ENCODE measurements at places on chromosomes 12 and 14.
A peak's percentile ranks its signal among the peaks of the same experiment; 100 is the strongest.

GRCh38 chr12:107126796-107127481, 33.6 kb upstream of the CRY1 start:
- no peak for DNase-seq

GRCh38 chr14:104467641-104468040, 111.9 kb upstream of the C14orf180 start:
- no peak for DNase-seq

GRCh38 chr12:80794551-80794950, 77.8 kb downstream of the MYF5 start:
- DNase-seq: no peak

- peak; percentile 58 for DNase-seq
Measured at GRCh38 chr14:75453817-75454434, 26.1 kb downstream of the JDP2 start.

DNA sequence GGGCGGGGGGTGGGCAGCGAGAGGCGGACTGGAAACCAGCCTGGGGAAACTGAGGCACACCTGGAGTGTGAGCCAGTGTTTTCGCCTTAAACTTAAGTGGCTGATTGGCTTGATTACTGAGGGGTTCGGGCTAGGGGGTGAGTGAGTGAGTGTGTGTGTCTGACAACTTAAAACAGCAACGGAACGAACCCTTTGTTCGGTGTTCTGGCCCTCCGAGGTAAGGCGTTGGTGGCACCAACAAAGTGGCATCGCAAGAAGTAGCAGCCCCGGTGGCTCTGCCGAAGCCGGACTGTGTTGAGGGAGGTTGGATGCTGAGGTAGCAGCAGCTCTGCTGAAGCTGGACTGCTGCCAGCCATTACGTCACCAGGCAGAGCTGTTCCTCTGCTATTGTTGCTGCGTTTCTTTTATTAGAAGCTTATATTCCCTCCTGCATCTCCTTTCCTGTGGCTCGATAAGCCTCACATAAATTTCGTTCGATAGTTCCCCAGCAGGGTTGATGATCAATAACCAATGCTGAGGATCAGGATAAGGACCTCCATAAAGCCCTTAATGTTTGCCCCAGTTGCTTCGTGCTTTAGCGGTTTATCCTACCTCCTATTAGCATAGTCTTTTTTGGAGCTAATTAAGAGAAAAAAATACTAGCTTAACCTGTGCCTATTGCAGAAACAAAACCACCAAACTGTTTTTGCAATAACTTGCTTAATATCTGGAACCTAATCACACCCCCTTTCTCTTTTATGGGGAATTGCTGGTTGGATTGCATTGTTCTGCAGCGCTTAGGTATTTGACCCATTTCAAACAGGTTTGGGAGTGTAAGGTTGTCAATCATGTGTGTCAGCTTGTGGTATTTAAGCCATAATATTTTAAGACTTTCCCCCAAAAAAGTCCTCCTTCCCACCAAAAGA, 1.3 kb downstream of the GPR137C start:
- peak; percentile 91 for DNase-seq

DNA sequence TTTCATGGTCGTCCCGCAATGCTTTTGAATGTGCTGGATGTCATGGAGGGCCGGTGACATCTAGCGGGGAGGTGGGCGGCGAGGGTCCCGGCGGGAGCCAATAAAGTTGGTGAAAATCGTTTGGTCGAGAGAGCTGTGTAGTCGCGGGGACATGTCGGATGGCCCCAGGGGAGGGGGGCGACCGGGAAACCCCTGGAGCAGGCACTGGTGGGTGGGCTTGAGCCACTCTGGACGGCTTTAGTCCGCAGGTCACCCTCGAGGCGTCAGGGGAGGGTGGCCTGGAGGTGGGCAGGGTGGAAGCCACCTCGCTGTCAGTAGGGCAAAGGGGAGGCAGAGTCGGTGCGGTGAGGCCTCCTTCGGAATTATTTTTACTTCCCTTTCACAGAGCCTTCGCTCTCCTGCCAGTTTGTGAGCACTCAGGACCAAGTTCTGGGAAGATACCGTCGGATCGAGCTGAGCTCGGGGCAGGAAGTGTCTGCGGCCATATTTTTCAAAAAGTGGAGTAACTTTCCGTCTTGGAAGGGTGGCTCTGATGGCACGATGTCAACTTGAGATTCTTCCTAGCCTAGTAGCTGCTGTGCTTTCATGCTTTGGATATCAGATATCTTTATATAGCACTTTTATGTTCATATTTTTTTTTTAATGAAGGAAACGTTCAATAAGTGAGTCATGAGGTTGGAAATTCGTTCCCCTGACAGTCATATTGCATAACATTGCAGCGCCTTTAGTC, 28.2 kb downstream of the WBP11 start:
- DNase-seq: peak; percentile 74

- no peak for DNase-seq
Measured at GRCh38 chr12:127621366-127621765, 645.6 kb upstream of the TMEM132C start.

DNA sequence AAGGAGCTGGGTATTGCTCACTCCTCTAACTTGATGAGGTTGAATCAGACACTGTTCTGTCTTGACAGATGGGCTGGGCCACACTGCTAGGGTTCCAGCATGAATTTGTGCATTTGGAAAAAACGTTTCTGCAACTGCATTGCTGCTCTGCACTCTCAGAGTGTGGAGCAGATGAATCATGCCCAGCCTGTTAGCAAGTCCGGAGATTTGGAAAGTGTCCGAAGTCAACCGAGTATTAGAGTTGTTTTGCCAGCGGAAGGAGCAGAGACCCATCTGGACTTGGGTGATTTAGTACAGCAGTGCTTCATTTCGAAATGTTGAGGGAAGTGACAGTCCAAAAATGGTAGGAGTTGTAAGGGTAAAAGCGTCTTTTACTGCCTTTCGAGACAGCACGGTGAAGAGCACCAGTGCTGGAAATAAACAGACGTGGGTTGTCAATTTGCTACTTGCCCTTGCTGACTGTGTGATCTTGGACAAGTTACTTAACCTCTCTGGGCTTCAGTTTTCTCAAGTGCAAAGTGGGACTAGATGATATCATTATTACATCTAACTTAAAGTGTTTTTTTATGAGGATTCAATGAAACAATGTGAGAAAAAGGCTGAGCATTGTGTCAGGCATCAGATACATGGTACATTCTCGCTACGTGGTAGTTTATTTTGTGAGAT, 139.5 kb downstream of the CHST11 start:
- peak; percentile 24 for DNase-seq

GRCh38 chr12:32296567-32296966, 102.8 kb upstream of the FGD4 start:
- DNase-seq: no peak

DNA sequence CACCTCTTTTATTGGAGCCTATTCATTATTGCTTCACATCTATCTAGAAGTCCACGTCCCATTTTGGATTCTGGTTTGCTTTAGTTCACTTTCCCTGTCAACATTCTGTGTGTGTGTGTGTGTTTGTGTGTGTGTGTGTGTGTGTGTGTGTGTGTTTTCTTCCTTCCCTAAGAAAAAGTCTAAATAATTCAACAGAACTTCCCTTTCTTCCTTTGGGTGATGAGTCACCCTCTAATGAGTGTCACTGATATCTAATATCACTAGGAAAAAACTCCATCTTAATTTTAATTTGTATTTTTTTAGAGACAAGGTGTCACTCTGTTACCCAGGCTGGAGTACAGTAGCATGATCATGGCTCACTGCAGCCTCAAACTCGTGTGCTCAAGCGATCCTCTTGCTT, 234.2 kb downstream of the TTC8 start:
- DNase-seq: peak; percentile 60

DNA sequence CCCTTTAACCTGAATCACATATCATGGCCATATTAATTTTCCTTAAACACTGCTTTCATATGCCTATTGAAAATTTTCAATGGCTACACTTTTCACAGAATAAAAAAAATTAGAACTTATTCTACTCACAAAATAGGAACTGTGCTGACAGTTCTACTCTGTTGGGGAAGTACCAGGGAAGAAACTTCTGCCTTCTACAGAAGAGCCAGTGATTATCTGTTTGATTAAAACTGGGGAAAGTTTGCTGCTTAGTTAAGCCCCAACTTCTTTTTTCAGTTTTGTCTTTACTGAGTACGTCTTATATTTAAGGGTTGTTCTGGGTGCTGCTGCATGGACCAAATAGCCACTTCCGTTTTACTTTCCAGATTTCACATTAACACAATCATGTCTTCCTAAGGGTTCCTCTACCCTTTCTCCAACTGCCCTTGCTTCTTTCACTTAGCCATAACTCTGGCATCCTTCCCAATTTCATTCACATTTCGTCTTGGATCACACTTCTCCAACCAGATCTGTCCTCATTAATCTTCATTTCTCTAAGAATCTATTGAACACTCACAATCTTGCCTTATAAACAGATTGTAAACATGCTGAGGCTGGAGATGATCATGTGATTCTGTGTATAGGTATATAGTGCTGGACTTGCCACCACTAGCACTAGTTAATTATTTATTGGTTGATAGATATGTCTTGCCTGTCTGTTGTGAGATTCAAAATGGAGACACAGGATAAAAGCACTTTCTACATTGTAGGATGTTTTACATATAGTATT, 1.9 kb upstream of the SEL1L start:
- peak; percentile 61 for DNase-seq

GRCh38 chr14:54650959-54651351, 84.0 kb downstream of the SAMD4A start:
- peak; percentile 59 for DNase-seq

GRCh38 chr14:96798956-96799355, 1.8 kb downstream of the VRK1 start:
- DNase-seq: no peak

DNA sequence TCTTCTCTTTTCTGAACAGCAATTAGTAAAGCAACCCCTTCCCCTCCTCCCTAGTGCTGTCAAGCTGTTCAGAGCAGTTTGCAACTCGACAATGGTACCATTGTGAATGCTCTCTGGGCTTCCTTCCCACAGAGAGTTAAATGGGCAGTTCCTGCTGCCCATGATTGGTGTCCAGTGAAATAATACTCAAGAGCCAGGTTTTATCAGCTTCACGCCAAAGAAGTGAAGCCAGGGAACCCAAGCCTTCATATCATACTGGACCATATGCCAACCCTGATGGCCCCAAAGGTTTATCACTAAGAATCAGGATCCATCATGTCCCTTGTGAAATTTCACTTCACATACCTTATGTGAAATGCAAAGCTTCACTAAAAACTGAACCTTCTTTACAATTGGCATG, 24.7 kb downstream of the INSM2 start:
- no peak for DNase-seq

DNA sequence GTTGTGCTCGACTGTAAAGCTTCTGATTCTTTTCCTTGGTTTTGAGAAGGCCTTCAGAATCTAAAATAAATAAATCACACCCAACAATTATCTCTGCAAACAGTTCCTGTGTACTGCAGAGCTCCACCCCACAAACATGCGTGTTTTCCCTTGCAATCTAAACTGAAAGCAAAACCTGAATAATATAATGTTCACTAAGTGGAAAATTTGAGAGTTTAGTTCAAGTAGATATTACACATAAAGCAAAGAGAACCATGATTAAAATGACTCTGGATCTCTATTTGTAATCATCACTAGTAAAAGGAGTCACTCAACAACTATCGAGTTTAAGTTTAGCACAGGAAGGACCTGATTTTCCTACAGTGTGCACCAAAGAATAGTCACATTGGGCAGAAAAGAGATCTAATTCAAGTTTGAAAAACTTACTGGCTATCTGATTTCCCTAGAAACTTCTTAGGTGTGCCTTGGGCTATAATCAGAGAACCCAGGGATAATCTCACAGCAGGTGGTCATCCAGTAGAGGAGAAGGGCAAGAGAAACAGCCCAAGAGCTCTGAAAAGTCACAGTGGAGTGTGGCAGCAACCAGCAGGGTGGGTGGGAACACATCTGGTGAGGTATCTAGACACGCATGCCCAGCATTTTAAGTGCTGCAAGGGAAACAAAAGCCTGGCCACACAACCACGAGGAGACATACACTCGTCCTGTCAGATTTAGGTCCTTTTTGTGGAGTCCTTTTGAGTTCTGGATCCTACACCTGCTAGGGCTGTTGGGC, 25.4 kb downstream of the ATG14 start:
- no peak for DNase-seq

GRCh38 chr12:111864913-111865312, 22.9 kb downstream of the MAPKAPK5 start:
- no peak for DNase-seq

DNA sequence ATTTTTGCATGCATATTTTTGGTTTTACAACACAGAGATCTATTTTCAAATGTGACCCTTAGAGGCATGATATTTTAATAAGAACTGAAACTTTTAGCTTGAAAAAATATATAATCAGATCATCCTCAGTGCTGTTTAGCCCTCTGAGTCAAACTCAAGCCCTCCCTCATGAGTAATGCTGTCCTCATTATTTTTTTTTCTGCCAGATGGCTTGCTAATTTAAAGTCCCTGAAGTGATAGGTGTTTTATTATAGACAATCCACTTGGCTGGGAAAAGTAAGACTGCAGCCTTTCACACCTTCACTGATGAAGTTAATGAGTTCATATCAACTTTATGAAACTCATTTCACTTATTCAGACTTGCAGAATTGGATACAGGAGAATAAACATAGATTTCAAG, 227.7 kb downstream of the SLC16A7 start:
- no peak for DNase-seq

Measured in suppressor macrophage (primary cell).